T-helper 1 cell (primary cell): ENCODE measurements at places on chromosomes 6 and 20.

GRCh38 chr20:39851459-39851858, 837.6 kb downstream of the MAFB start:
- DNase-seq = no peak

GRCh38 chr6:27651371-27651732, 178.4 kb upstream of the ZNF184 start:
- DNase-seq = no peak

GRCh38 chr6:4970739-4971395, 33.0 kb downstream of the RPP40 start:
- DNase-seq = no peak

DNA sequence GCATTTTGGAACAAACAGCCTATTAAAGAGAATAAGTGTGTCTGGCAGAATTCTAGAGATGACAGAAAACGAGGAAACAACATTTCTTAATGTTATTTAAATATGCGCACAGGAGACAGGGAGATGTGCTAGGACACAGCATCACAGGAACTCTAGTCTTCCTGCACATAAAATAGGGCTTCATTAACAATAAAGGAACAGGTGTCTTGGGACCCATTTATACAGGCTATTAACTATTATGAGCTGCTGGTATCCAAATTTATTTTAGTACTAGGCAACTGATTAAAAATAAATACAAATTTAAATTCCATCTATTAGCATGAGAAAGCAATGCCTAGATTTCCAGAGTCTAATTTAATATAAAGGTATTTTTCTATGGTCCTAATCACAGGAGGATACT, 102.3 kb downstream of the PDSS2 start:
- no peak for DNase-seq

GRCh38 chr6:105759946-105760345, 326.2 kb upstream of the PRDM1 start:
- DNase-seq = no peak

DNA sequence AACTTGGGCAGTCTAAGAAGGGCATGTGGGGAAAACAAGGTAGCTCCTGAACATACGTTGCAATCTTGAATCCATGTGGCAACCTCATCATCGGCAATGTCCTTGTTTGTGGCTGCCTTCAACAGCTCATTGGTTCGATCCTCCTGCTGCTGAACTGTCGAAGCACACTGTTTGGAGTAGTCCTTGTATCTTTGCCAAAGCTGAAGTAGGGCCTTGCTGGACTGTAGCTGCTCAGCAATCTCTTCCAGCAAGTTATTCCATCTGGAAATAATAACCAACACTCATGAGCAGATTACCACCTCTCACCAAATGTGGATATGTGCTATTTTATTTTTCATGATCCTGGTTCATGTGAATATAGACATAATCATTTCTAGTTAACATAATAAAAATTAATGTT, 413.3 kb downstream of the ESR1 start:
- no peak for DNase-seq

DNA sequence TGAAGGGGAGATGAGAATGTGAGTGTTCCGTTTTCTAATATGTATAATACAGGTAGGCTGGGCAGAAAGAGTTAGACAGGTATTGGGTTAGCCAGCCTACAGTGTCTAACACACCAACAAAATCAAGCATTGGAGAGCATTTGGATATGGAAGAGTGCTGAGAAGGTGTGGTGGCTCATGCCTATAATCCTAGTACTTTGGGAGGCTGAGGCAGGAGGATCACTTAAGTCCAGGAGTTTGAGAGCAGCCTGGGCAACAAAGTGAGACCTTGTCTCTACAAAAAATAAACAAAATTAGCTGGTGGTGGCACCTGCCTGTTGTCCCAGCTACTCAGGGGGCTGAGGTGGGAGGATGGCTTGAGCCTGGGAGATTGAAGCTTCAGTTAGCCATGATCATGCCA, 38.6 kb upstream of the SLC23A2 start:
- DNase-seq = no peak

DNA sequence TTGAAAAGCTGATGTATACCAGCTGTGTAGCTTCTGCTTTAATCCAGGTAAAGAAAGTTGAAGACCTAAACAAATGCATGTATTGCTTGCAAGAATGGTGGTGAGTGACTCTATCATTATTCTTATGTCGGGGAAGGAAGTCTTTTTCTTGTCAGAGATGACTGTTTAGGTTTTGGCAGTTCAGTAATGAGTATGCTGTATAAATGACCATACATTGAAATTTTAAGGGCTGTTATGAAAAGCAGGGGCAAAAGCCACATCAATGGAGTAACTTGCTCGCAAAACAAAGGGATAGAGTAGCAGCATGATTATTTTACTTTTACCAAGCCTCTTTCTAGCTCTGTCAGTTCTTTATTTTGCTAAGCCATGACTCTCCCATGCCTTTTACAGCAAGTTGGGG, 55.9 kb upstream of the NUP153 start:
- DNase-seq = no peak

DNA sequence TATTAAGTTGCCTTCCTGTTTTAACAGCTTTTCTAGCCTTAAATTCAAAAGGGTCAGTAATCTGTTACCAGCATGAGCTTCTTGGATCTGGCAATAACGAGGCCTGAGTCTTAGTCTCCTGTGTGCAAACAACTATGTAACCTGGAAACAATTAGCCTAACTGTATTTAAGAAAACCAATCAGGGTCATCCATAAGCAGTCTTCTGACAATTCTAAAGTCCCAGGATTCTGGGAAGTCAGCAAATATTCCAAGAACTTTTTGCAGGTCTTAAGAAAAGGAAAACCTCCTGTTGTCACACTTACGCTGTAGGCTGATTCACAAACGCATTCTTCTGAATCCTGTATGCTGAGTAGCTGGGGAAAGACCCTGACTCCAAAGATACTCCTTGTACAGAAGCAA, 90.4 kb downstream of the COL12A1 start:
- no peak for DNase-seq

DNA sequence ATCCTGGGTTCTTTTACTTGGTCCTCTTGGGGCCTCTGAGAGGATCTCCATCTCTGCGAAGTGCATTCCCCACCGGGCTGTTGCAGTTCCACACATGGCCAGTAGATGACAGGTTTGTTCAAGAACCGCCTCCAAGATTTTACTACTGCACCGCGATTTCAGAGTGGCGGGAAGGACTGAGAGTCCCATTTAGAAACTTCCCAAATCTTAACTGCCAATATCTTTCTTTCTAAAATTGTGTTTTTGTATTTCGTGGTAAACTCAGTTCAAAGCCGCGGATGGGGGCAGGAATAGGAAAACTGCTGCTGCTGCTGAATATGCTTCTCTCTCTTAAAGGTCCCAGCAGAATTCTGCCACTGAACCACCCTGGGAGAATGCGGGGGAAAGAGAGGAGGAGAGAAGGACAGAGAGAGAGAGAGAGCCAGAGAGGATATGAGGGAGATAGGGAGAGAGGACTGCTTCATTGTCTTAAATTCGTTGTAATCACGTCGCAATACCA, 8.6 kb upstream of the BTNL2 start:
- DNase-seq = peak; percentile 55

- DNase-seq = peak; percentile 68
Observed at GRCh38 chr20:32358883-32359632, 927 bp downstream of the ASXL1 start.

GRCh38 chr20:46359233-46359751, 47.1 kb downstream of the ELMO2 start:
- no peak for DNase-seq

- no peak for DNase-seq
Observed at GRCh38 chr20:13786143-13786828, 1.5 kb downstream of the NDUFAF5 start.

GRCh38 chr6:106163446-106163965, 77.4 kb downstream of the PRDM1 start:
- no peak for DNase-seq
